ENCODE measurements at places on chromosomes 3 and 15. TPM values are rescaled to one million over a fixed set of nuclear protein-coding genes. Genes with fewer than 3 reads are reported as not detected.

DNA sequence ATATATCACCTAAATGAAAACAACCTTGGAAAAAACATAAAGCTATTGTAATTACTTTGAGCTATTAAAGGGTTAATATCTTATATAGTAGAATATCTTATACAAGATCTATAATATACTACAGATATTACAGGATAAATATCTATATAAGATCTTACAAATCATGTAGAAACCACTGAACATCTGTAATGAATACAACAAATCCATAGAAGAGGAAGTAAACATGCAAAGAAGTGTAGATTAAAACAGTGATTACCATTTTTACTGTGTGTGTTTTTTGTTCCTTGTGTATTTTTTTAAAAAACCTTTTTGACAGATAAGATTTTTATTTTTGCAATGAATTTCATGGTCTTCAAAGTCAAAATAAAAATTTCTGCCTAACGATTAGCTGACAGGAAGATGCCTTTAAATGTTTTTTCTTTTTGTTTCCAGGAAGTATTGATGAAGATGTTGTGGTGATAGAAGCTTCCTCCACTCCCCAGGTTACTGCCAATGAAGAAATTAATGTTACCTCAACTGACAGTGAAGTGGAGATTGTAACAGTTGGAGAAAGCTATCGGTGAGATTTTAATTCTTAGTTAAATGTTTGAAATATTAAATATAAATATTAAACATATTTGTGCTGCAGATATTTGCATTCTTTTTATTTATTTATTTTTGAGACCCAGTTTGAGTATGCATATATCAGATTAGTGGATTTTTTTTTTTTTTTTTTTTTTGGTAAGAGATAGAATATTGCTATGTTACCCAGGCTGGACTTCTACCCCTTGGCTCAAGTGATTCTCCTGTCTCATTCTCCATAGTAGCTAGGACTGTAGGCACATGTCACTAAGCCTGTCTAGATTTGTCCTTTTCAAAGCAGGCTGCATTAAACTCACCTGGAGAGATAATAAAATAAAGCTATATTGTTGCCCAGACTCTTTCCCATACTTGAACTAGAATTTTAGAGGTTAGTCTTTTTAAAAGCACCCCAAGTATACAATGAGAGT is 52.8 kb upstream of the CCNB2 start:
- no peak for DNase-seq

GRCh38 chr15:41713047-41713446 is 52.8 kb downstream of the MGA start:
- no peak for DNase-seq

DNA sequence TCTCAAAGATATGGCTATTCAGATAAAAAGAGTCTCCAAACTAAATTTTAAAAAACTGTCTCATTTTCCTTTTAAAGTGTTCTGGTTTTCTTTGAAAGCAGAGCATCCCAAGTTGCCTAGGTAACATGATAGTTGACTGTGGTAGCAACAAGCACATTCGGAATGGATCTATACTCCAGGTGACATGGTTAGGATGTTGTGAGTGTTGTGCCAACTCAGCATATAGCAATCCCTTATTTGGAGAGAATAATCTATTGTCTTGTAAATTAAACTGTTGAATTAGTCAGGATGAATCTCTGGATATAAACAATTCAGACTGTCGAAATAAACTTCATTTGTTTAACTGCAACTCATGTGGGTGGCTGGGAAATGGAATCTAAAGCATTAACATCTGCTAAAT is 418.6 kb downstream of the TUSC7 start:
- no peak for DNase-seq

- DNase-seq = no peak
These were observed 67.2 kb downstream of the BOC start for GRCh38 chr3:113278599-113278955.

The ADAMTSL3 gene
- total RNA-seq = 9.7 TPM

The ZIC1 gene
- total RNA-seq = not detected

The SERINC4 gene
- 0.34 TPM for total RNA-seq

The KY gene
- 2.0 TPM for total RNA-seq

The CFAP100 gene
- not detected for total RNA-seq

The RBPMS2 gene
- 16.9 TPM for total RNA-seq

The CCDC174 gene
- total RNA-seq = 29.9 TPM

The TNNC1 gene
- total RNA-seq = 9.4 TPM

The ZBBX gene
- total RNA-seq = 0.52 TPM

The CILP gene
- 5.4 TPM for total RNA-seq

The ATP2B2 gene
- total RNA-seq = not detected
